ENCODE measurements at places on chromosomes 13 and 19.

DNA sequence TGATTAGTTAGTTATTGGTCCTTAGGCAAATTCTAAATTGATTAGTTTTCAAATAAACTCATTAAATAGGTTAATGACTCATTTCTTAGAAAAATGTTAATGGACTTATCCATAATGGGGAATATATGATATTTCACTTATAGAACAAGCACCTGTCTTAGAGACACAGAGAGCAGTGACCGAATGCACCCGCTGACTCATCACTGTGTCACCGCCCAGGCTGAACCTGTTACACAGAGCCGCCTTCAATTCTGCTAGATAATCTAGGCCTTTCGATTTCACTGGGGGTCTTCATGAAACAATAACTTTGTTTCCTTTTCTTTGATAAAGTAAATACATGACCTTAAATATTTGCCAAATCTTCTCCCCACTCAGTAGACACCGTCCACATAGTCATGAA lies 13.1 kb downstream of the IRS2 start:
- no peak for DNase-seq

GRCh38 chr13:79477968-79478367 lies 3.0 kb upstream of the NDFIP2 start:
- no peak for DNase-seq

DNA sequence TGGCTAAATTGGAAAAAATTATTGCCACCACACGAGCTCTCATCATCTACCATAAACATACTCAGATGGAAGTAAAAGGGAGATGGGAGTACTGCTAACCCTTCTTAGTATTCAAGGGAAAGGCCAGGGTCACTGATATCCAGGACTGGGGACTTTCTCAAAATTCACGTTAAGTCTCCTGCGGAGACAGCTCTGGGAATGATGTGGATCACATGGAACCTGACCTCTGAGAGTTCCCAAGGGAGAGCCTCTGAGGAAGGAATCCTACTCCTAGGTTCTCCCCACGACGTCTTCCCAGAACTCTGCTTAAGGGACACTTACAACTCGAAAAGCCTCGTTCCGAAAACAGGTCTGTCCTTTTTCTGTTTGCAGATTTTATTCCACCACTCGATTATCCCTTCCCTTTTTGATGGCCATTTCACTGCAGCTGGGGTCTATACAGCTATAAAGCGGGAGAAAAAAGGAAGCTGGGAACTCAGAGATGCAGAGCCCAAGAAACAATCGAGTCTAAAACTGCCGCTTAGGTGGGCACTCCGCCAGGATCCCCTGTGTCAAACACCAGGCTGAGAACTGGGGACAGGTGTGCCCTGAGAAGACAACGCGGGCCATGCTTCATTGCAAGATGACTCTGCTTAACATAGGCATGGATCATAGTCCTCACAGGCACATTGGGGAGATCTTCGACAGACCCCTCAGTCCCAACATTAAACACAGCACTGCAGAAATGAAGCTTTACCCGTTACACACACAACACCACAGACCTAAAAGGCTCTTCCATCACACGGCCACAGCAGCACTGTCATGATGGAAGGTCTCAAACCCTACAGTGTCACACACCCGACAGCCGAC lies 823 bp upstream of the ZNF567 start:
- no peak for DNase-seq

DNA sequence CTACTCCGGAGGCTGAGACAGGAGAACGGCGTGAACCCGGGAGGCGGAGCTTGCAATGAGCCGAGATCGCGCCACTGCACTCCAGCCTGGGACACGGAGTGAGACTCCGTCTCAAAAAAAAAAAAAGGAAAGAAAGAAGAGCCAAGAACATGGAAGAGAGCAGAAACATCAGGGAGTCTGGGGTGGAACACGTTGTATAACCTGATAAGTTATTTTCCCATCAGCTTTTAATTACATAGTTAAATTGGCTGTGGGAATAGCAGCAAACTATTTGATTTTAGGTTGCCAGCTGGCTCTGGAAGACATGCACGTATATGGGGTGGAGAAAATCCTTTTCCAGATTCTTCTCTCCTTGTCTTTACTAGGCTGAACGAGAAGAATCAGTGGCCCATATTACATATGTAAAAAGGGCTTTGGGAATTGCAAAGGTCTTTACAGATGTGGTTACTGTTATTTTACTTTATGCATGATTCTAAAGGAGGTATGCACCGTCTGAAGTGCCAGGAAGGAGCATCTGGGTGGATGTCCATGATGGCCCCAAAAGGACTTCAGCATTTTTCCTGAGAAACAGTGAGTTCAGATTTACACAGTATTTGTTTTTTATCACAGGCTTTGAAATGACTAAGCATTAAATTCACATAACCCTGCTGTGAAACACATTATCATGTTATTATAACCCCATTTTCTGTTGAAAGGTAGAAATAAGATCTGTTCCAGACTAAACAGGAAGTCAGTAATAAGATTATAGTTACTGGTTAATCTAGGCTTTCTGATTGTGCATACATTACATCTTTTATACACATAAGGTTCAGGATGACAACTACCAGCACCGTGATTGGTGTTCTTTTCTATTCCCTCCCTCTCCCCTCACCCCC lies 4.6 kb upstream of the NAA16 start:
- DNase-seq = no peak

Data from stimulated activated CD8-positive, alpha-beta memory T cell treated with anti-CD3 and anti-CD28 coated beads, Interleukin-4, amount 100 ng/mL, for 4 hours (primary cell).